ENCODE measurements at places on chromosomes 7 and 10.

GRCh38 chr10:971613-972012 lies 16.6 kb upstream of the GTPBP4 start:
- DNase-seq = no peak

DNA sequence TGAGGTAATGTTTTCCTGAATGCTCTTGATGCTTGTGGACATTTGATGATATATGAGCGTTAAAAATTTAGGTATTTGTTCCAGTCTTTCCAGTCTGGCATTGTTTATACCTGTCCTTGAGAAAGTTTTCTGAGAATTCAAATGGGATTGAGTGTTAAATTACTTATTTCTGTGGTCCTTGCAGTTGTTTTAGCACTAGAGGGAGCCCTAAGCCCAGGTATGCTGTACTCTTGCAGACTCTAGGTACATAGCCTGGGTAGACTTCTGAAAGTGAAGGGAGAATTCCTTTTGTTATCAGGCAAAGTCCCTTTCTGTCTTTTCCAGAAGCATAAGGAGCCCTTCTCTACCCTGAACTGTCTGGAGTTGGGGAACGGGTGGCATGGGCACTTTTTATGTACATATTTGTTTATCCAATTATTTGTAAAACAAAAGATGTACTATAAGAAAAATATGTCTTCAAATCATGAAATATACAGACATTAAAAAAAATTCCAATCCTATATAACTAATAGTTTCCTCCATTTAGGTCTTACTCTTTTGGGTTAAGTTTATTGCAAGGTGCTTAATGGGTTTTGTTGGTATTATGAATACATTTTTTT lies 262.1 kb downstream of the ATRNL1 start:
- no peak for DNase-seq

- no peak for DNase-seq
Observed at GRCh38 chr7:87574630-87575029, 26.1 kb downstream of the ABCB1 start.

GRCh38 chr7:155059703-155060102 lies 10.4 kb upstream of the HTR5A start:
- DNase-seq = no peak

GRCh38 chr7:7577888-7578287 lies 11.2 kb downstream of the MIOS start:
- no peak for DNase-seq

- DNase-seq = no peak
Observed at GRCh38 chr10:111087331-111087756, 10.5 kb downstream of the ADRA2A start.

GRCh38 chr10:94489107-94489506 lies 56.5 kb upstream of the HELLS start:
- DNase-seq = no peak

GRCh38 chr10:92413519-92413918 lies 122.6 kb downstream of the MARCHF5 start:
- no peak for DNase-seq

DNA sequence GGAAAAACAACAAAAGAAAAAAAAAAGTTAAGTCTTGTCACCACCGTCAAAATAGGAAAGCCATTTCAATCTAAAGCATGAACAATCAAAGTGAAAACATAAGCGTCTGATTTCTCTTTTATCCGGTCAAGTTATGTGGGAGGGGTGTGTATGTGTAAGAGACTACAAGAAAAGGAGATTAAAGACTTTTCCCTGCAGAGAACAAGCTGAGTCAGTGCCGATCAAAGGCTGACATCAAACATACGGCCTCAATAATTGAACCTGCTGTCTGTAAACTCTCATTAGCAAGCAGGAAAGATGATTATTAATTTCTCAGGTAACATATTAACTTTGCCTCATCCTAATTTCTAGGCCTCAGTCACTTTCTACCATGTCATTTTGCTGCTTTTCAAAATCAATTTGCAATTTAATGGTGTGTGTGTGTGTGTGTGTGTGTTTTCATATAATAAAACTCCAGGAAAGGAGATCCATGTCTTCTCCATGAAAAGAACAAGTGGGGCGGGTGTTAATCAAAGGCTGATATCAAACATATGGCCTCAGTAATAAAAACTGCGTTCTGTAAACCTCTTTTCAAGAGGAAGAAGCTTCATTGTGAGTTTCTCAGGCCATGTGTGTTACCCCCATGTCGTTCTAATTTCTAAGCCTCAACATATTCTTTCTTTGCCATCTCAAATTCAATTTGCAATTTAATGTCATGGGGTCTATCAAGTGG lies 649.1 kb upstream of the SORCS1 start:
- no peak for DNase-seq

DNA sequence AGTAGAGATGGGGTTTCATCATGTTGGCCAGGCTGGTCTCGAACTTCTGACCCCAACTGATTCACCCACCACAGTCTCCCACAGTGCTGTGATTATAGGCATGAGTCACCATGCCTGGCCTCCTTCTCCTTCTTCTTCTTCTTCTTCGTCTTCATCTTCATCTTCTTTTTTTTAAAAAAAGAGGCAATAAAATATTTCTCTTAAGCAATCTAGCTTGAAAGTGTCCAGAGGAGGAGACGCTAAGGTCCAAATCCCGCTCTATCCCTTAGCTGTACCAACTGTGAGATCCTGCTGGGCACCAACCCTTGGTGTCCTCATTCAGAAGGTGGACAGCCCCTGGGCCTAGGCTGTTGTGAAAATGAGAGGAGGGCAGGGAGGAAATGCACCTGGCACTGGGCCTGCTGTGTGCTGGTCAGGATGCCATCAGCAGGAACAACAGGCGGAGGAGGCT lies 13.9 kb upstream of the PSAP start:
- no peak for DNase-seq

DNA sequence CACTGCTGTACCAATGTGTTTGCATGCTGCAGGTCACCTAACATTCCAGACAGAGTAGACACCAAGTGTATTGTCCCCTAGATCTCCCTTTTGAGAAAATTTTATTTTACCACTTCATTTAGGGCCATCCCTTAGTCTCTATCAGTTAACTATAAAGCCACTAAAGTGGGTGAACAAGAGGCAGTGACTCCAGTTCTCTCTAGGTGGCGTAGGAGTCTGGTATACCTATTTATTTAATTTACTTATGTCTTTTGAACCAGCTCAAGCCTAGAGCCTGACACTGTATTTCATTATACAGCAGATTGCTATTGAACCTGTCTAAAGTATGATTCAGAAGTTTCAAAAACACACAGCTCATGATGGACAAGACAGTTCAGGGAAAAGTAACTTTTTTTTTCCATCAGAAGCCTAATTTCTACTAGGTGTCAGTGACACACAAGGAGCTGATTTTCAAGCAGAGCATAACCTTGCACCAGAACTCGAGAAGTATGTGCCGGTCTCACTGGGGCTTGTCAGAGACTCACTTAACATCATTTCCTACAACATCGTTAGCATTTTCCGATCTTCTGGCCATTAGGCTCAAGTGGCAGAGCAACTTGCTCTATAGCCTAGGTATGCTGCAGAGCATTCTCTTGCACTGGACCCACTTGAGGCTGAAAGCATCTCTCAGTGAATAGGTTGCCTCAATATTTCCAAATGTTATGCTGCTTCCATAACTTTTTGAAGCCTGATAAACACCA lies 175.4 kb downstream of the CDC14C start:
- DNase-seq = no peak

DNA sequence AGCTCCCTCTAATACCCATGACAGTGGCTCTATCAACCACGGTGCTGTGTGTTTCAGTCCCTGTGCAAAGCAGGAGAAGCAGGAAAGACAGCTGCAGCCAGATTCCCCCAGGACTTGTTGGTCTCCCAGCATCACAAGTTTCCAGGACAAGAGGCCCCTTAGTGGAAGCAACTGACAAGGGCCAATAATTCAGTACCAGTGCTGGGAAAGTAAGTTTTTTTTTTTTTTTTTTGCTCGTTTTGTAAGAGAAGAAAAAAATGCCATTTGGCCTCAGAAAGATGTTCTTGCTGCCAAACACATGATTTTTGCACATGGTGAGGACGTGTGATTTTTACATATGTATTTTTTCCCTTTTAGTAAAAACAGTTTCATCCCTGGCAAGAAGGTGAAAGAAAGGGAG lies 284.2 kb upstream of the ZMIZ1 start:
- DNase-seq = no peak

DNA sequence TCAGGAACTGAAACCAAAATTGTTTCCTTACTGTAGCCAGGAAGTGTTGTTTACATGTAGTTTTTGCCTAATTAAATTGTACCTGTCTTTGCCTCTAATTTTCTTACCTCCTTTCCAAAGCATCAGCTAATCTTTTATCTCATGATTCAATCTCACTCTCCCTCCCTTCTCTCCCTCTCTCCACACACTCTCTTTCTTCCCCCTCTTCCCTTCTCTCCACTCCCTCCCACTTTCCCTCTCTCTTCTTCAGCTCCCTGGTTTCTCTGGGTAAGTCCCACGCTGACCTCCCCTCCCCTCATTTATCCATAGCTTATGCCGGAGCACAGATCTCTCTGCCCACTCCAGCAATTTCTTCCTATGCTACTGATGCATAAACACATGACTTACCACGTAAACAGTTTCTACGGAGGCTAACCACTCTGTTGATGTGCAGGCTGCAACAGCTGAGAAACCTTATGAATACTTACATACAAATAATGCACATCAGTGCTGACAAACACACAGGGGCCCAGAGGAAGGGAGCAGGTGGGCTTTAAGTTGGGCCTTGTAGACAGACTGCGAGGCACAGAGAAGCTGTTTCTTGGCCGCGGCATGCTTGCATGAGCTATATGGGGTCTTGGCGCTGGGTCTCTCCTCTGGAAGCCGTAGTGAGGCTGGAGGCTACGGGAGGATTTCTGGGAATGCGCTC lies 174.4 kb upstream of the PLXNA4 start:
- DNase-seq = no peak

GRCh38 chr10:61135276-61135721 lies 191.3 kb upstream of the RHOBTB1 start:
- DNase-seq = no peak

GRCh38 chr7:11127988-11128387 lies 154.3 kb downstream of the PHF14 start:
- no peak for DNase-seq

DNA sequence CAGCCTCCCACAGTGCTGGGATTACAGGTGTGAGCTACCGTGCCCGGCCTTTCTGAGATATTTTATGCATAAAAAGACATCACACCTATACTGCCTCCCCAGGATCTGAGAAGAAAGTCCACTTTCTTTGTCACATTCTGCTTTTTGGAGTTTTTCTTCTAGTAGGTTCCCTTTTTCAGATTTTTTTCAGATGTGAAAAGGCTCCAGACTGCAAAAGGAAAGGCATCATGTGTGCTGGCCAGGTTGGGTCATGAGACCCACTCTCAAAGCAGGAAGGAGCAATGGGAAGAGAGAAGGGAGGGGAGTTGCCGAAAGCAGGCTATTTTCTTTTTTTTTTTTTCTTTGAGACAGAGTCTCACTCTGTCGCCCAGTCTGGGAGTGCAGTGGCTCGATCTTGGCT lies 10.8 kb downstream of the BLVRA start:
- DNase-seq = no peak

- no peak for DNase-seq
Observed at GRCh38 chr7:46281071-46281470, 360.0 kb upstream of the IGFBP3 start.

DNA sequence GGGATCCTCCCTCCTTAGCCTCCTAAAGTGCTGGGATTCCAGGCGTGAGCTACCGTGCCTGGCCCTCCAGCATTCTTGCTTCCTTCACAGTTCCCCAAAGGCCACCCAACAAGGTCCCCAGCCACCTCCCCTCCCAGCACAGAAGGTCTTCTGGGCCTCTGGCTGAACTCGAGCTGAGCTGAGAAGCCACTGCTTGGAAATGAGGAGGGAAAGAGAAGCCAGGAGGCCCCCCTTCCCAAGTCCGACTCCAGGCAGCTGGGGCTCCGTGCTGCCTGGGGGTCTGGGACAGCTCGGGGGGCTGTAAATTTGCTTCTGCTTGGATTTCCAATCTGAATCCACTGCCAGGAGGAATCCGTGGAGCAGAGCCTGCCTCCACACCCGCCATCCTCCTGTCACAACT lies 5.5 kb upstream of the EPO start:
- DNase-seq = no peak

GRCh38 chr10:97291357-97292096 lies 910 bp downstream of the ARHGAP19 start:
- DNase-seq = no peak

- no peak for DNase-seq
Observed at GRCh38 chr7:107969856-107970255, 33.1 kb downstream of the LAMB1 start.

GRCh38 chr7:157558875-157559595 lies 222.2 kb downstream of the DNAJB6 start:
- no peak for DNase-seq

GRCh38 chr10:17435187-17435586 lies 19.2 kb downstream of the ST8SIA6 start:
- DNase-seq = no peak

DNA sequence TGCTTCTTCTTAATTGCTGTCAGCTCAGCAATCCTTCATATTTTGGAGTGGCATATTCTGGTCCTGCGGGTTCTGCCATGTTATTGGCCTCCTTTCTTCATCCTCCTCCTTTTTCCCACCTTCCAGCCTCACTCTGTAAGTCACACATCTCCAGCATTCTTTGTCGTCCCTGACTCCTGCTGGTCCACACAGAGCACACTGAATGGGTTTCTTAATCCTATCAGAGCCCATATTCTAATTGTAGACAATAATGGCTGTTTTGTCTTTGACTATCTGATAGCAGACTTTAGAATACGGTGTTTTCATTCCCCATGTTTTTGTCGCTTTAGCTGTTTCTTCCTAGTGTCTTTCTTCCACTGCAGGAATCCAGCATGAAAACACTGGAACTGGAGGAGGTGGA lies 389.6 kb downstream of the REEP3 start:
- DNase-seq = no peak

- DNase-seq = no peak
Observed at GRCh38 chr10:121252756-121253155, 345.5 kb downstream of the FGFR2 start.

DNA sequence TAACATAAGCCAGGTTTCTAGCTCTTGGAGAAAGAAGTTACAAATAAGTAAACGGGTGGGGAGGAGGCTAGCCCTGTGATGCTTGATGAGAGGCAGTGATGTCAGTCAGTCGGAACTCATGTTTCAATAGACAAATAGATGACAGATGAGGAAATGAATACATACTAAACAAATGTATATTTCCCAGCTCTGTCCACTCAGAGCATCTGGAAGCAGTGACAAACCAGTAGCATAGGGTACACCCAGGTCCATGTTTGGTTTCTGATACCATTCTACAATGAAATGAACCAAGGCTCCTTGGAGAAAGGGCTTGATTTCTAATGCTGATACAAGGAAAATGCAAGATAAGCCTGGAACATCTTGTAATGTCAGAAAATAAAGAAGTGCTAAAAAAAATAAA lies 30.6 kb downstream of the PODXL start:
- DNase-seq = no peak

DNA sequence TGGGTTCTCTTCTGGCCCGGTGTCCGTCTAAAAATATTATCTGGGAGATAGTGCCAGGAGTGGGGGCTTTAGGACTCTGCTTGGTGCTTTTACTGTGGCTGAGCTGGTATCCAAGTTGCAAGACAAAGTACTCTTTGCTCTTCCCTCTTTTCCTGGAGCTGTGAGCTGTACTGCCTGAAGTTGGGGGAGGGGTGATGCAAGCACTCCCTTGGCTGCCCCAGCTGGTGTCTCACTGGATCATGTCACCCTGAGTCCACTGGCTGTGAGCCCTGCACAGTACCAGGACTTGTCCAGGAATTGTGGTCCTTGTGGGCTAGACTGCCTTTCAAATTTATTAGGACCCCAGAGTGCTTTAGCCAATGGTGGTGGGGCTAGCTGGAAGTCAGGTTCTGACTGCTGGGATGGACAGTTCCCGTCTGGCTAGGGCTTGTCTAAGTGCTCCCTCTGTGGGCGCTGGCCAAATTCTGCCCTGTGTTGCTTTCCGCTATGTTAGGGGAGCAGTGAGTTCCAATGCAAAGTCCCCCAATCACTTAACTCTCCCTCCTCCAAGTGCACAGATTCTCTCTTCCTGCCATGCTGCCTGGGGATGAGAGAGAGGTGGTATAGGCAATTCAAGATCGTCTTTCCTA lies 13.1 kb downstream of the CC2D2B start:
- no peak for DNase-seq
